ENCODE measurements at places on chromosomes 6 and 20.
A peak's percentile ranks its signal among the peaks of the same experiment; 100 is the strongest.

DNA sequence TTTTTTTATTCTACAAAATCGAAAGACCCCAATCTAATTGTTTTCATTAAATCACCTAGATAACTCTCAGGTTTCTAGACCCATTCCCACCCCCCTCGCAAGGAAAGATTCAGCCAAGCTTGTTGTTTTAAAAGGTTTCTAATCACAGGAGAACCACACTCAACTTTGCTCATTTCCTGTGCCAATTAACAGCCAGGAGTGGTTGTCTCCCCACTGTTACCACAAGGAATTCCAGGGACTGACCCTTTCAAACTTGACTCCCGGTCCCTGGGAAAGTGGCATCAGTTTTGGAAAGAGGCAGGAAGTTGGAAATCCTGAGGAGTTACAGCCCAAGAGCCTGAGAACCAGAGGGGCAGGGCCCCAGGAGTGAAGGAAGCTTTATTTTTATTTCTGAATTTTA lies 561.3 kb upstream of the JAG1 start:
- no peak for DNase-seq

GRCh38 chr6:1729133-1729749 lies 119.5 kb downstream of the FOXC1 start:
- no peak for DNase-seq

DNA sequence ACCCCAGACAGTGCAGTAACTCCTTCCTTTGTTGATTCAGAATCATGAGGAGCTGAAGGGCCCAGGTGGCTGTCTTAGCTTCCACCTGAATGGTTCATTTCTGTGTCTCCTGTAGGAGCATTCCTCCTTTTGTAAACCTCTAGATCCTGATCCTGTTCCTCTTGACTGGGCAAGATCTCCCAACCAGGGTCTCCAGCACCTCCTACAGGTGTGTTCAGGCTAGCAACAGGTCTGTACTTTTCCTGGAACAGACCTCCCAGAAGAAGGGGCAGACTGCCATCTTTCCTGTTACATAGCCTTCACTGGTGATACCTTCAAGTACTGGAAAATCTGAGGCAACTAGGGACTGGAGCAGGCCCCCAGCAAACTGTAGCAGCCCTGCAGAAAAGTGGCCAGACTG lies 35.2 kb downstream of the HLA-B start:
- no peak for DNase-seq

GRCh38 chr20:51715163-51715855 lies 52.9 kb downstream of the ATP9A start:
- no peak for DNase-seq

DNA sequence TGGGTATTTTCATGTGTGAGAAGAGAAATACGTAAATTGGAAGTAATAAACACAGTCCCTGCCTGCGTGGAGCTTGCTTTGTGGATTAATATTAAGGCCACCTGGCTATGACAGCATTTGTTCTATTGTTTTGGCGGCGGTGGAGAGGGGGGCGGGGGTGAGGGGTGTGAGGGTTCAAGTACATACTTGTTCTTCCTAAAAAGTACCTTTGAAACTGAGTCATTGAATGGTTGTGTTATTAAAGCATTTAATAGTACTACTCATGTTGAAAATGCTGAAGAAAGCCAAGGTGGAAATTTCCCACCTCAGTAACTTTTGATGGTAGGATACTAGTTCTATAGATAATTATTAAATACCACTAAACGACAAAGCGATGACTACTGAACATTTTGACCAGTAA lies 95.0 kb downstream of the FOXC1 start:
- DNase-seq = no peak

DNA sequence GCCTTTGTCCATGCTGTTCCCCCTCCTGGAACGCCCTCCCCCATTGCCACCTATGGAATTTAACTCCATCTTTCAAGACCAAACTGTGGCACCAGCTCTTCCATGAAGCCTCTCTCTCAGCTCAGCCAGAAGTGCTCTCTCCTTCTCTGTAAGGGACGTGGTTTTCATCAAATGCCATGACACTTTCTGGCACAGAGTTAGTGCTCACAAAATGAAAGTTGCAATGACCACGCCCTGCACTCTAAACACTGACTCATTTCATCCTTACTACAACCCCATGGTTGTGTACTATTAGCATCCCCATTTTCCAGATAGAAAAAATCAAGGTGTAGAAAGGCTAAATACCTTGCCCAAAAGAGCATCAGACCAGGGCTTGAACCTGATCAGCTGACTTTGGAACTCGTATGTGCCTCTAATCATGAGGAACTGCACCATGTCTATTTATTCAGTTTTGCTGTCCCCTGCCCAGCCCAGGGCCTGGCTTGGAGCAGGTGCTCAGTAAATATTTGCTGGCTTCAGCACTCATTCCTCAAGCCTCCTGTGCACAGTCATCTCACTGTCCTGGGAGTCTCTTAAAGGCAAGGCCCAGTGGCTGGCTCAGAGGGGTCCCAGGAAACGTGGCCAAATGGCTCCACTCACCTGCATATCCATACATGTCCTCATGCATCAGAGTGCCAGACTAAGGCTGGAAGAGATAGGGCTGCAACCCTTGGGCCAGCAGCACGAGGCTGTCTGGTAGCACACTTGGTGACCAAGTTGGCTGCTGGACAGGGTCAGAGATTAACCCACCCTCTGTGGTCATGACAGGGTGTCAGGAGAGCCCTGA lies 77.9 kb downstream of the MRPL14 start:
- no peak for DNase-seq

GRCh38 chr6:166168616-166169548 lies 1.2 kb upstream of the TBXT start:
- no peak for DNase-seq

- DNase-seq = no peak
Measured at GRCh38 chr6:108825326-108825725, 22.9 kb upstream of the ARMC2 start.

DNA sequence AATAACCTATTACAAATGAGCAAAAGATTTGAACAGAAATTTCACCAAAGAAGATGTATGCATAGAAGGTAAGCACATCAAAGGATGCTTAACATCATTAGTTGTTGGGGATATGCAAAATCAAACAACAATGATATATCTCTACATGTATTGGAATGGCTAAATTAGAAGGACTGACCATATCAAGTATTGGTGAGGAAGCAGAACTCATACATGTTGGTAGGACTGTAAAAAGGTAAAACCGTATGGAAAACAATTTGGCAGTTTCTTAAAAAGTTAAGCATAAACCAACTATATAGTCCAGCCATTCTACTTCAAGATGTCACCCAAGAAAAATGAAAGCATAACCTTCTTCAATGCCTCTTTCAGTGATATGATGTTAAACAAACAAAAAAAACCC lies 114.0 kb downstream of the MYB start:
- no peak for DNase-seq

GRCh38 chr6:154460306-154461071 lies 50.0 kb downstream of the CNKSR3 start:
- no peak for DNase-seq

DNA sequence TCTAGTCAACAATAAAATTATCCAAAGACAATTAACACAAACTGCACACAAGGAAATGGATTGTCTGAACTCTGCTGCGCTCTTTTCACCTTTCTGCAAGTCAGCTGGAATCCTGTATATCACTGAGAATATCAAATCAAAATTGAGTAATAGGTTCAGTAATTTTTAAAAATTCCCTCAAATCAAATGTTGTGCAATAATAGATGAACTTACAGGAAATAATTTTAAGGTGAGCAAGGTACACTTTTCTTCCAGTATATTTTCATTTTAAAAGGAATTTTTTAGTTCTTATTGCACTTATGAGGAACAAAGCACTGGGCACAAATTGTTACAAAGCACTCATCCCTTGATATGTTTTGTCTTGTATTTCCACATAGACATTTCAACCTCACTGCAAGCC lies 1.2 kb downstream of the SAYSD1 start:
- DNase-seq = no peak

- DNase-seq = no peak
Measured at GRCh38 chr6:135586388-135586787, 88.8 kb upstream of the AHI1 start.

DNA sequence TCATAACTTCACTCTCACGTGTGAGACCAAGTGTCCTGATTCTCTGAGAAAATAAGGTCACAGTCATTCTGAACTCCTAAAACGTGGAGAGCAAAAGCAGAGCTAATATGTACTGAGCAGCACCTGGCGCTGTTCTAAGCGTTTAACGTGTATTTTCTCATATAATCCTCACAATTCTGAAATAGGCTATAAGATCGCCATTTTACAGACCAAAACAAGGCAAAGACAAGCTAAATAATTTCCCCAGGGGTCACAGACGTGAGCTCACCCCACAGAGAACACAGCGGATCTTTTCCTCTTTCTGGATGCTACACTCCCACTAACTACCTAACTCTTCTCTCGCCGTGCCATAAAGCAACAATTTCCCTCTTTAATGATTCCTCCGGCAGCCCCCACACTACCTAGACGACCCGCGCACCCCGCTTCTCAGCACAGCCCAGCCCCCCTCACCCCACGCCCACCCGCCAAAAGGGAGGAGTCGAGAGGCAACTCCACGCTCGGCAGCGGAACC lies 636 bp downstream of the SUPT3H start:
- DNase-seq = no peak

DNA sequence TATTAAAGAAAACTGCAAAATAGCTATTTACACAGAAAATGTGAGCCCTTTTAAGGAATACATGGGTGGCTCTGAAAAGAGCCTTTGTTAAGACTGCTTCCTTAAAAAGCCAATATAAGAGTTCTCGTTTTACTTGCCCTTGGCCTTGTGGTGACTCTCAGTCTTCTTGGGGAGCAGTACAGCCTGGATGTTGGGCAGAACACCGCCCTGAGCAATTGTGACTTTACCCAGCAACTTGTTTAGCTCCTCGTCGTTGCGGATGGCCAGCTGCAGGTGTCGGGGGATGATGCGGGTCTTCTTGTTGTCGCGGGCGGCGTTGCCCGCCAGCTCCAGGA lies 111.5 kb downstream of the HFE start:
- peak; percentile 56 for DNase-seq

DNA sequence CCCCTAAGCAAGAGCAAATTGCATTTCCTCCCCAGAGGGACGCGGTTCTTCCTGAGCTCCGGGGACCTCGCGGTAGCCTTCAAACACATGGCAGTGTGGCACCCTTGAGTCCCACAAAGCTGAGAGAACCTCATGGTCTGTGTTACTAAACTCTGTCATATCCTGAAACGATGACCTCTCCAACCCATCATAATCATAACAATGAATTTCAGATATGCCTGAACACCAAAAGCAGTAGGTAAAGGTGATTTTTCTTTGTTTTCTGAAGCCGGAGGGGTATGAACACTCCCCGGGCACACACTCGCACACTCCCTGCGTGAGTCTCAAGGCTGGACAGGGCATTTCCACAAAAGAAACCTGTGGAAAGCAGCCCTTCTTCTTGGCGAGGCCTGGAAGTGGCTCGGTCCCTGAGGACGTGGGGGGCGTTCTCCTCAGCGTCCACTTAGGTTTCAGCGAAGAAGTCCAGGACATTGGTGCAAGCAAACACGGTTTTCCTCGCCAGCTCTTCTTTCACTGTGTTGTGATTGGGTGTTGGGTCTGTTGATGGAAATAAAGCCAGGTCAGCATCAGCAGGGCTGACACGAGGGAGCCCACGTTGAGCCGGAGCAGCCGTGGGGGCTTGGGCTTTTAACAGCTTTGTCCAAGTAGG lies 183.4 kb downstream of the ERMARD start:
- DNase-seq = no peak

DNA sequence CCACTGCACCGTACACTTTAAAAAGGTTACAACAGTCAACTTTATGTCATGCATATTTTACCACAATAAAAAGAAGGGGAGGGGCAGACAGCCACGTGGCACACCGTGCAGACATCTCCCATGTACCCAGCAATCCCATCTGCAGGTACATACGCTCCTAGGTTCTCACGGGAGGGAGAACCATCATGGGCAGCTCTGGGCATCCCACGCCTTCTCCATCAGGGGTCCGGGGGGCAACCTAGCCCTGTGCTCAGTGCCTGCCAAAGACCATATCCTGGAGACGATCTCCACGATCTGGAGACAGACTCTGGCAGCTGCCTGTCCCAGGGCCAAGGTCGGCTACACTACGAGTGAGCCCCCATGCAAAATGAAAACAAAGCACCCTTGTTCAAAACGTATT lies 2.5 kb upstream of the BNIP5 start:
- DNase-seq = no peak

- no peak for DNase-seq
Measured at GRCh38 chr6:27743787-27744186, 168.4 kb downstream of the OR2B2 start.

- DNase-seq = no peak
Measured at GRCh38 chr6:46380152-46380807, 111.0 kb downstream of the RCAN2 start.

- DNase-seq = no peak
Measured at GRCh38 chr20:26354511-26354910, 657.9 kb upstream of the ZNF337 start.

GRCh38 chr6:162485464-162485863 lies 242.1 kb downstream of the PRKN start:
- DNase-seq = no peak

GRCh38 chr6:16078064-16078463 lies 50.8 kb upstream of the MYLIP start:
- DNase-seq = no peak

Data from neural crest cell (in vitro differentiated cells).